ENCODE measurements at places on chromosomes 7 and 10. TPM values are rescaled to one million over a fixed set of nuclear protein-coding genes. Genes with fewer than 3 reads are reported as not detected.

Gene PLA2G12B
- not detected for total RNA-seq

Gene GFRA1
- total RNA-seq, result not detected

Gene PKD2L1
- total RNA-seq, result under 0.01 TPM

Gene PAPOLB
- 0.12 TPM for total RNA-seq

Gene OR6B1
- total RNA-seq, result not detected

Gene MKI67
- total RNA-seq, result 10.1 TPM

Gene PRKAR2B
- 23.4 TPM for total RNA-seq
